ENCODE measurements at places on chromosomes 2 and 18.

- no peak for DNase-seq
Measured at GRCh38 chr2:190970160-190970559, 43.8 kb downstream of the STAT1 start.

DNA sequence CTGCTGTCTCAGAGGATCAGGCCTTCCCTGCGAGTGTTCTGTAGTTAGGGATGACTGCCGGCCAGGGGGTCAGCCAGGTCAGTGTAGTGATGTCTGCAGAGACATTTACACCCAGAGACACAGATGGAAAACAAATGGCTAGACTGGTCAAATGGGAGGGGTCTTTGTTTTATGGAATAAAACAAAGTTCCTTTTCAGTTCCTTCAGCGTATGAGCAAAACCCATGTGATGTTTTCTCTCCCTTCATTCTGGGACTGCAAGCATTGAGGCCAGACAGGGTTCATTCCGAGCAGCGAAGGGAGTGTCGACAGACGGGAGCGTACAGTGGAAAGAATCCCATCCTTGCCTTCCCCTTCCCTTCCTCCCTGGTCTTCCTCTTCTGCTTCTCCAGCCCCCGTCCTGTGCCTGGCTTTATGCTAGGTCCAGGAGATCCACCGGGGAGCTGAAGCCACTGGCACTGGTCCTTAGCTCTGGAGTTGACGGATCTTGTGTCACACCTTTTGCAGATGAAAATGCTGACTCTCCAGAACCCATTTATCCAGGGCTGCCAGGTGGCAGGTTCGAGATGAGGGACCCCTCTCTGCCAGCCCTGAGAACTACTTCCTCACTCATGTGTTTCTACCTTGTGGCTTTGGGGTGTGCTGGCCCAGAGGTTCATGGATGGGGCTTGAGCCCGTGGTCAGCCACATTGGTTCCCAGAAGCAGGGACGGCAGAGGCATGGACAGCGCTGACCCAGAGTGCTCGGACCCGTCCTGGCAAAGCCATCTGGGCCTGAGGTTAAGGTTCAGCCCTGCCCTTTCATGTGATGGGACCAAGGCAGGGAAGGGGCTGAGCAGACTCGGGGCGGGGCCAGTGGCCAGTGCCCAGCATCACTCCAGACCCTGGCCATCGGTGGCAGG lies 24.2 kb downstream of the ITGB1BP1 start:
- DNase-seq, result no peak

GRCh38 chr2:189599245-189599644 lies 18.7 kb upstream of the SLC40A1 start:
- no peak for DNase-seq

GRCh38 chr2:212905640-212906201 lies 245.7 kb downstream of the IKZF2 start:
- DNase-seq, result no peak

DNA sequence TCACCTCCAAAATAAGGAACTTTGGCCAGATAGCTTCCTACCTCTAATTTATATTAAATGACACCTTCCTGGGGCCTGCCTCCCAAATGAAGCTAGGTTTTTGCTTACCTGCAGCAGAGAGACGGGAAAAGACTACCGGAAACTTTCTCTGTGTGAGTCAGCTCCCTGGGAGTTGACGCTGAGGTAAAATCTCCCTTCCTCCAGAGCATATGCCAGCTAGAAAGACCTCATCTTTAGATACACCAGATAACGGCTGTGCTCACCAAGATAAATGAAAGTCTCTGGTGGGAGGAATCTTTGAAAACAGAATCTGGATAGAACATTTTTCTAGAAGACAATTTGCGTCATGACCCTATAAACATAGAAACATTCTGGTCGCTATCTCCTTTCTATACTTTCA lies 99.7 kb upstream of the RFX8 start:
- DNase-seq, result no peak

- no peak for DNase-seq
Measured at GRCh38 chr2:113079131-113079530, 11.4 kb downstream of the IL1F10 start.

GRCh38 chr2:9169349-9170107 lies 37.1 kb upstream of the ASAP2 start:
- DNase-seq, result no peak

DNA sequence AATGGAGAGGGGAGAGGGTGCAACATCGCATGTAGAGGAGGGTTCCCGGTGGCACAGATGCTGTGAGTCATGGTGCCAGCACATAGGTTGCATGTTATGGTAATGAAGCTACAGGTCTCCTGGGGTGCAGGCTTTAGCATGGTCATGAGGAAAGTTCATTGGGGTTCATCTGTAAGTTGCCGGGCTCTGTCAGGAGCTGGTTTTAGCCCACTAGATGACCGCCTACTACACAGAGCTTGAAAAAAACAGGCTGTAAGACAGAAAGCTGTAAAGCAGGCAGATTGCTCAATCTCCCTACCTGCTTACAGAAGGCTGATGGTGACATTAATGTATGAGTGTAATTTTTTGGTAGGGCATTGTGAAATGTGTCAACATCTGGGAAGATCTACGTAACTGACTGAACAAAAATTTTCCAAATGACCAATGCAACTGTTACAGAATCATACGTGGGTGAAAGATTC lies 23.9 kb downstream of the DYSF start:
- DNase-seq, result no peak

- DNase-seq, result no peak
Measured at GRCh38 chr2:239164335-239164871, 236.4 kb downstream of the HDAC4 start.

DNA sequence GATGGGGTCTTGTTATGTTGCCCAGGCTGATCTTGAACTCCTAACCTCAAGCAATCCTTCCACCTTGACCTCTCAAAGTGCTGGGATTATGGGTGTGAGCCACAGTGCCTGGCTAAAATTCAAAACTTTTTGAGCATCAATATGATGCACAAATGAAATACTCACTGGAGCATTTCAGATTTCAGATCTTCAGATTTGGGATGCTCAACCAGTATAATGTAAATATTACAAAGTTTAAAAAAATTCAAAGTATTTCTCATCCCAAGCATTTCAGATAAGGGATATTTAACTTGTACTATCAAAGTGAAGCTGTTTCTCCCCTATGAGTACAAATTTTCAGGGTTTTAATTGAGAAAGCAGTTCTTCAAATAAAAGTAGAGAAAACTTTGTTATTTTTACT lies 164.1 kb upstream of the CCDC68 start:
- no peak for DNase-seq

DNA sequence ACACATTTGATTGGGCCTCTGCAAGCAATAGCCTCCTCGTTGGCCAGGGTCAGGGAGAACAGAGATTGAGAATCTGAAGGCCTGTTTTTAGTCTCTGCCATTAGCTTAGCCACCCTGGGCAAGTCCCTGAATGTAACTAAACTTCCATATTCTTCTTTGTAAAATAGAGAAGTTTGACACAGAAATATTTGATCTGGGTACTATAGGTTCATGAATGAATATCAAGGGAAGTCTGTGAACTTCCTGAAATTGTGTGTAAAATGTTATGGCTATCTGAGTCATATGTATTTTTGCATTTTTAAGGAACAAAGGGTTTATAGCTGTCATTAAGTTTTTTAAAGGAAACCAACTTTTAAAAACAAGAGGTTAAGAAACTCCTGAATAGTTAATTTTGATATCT lies 23.2 kb downstream of the RND3 start:
- DNase-seq, result no peak

DNA sequence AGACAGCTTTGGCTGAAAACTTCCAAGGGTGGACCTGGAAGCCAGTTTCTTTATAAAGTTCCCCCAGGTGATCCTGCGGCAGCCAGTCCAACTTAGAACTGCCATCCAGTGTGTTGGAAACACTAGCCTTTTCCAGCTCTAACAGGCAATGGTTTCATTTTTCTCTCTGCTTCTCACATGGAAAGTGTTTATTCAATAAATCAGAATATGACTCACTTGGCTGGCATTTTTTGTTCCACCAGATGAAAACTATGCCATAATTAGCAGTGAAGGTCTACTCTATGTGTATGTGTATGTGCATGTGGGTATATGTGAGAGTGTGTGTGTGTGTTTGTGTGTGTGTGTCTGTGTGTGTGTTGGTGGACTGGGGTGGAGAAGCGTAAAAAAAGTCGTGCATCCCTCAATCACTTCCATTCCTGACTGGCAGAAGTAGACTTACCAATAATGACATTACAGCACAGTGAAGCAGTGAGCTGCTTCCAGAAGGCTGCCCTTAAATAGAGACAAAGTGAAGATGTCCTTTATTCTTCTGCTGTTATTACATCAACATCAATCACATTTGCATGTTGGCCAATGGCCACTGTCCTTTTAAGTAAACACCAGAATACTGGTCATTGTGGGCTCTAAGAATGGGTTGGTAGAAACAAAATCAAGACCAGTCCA lies 90.9 kb upstream of the SETBP1 start:
- DNase-seq, result no peak

- no peak for DNase-seq
Measured at GRCh38 chr2:12928775-12929401, 212.2 kb downstream of the TRIB2 start.

DNA sequence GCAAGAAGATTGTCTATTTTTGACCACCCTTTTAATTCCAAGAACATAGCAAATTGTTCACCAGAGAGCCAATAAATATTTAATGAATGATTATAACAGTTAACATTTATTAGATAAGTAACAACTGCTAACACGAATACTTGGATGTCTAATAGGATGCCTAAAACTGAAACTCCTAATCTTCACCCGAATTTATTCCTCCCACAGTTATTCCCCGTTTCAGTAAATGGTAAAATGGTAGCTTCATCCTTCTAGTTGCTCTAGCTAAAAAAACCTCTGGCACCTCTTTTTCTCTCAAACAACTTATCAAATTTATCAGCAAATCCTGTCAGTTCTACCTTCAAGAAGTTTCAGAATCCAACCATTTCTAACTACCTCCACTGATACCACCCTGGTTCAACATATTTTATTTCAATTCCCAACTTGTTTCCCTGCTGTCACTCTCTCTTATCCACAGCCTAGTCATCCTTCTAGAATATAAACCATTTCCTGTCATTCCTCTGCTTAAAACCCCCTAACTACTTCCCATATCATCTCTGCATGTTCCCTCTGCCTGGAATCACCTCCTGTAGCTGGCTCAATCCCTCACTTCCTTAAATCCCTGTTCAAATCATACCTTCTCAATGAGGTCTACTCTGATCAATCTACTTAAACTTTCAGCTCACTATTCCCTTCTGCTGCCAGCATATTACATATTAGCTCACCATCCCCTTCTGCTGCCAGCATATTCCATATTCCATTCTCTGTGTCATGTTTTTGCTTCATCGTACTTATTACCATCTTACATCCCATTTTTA lies 93.8 kb downstream of the ROCK2 start:
- no peak for DNase-seq

DNA sequence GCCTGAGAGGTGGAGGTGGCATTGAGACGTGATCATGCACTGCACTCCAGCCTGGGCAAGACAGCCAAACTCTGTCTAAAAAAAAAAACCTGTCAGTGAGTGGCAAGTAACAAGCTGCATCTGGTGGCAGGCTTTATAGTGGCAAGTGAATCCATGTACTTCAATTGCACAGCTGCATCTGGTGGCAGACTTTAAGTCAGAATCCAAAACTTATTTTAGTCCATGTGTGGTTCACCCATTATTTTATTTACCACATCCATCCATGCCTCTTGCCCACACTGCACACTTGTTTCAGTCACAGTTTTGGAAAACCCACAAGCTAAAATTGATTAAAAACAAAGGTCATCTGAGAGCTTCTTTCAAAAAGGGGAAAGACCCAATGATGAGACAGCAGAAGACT lies 1636.4 kb upstream of the NXPH2 start:
- no peak for DNase-seq

- DNase-seq, result no peak
Measured at GRCh38 chr18:78558948-78559347, 420.7 kb upstream of the SALL3 start.

DNA sequence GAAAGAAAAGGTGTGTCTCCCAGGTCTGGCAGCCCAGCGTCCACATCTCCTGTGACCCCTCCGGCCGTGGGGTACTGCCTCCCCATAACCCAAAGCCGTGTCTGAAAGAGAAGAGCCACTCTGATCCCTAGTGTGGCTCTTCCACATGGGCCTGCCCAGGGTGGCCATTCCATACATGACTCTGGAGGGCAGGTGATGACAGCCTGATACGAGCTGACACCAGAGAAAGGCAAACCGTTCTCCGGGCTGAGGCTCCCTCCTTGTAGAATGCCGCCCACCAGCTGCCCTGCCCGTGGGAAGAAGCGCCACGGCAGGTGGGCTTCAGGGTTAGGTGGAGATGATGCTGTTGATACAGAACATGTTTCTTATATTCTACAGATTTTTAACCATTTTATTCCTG lies 451.6 kb upstream of the SALL3 start:
- no peak for DNase-seq

DNA sequence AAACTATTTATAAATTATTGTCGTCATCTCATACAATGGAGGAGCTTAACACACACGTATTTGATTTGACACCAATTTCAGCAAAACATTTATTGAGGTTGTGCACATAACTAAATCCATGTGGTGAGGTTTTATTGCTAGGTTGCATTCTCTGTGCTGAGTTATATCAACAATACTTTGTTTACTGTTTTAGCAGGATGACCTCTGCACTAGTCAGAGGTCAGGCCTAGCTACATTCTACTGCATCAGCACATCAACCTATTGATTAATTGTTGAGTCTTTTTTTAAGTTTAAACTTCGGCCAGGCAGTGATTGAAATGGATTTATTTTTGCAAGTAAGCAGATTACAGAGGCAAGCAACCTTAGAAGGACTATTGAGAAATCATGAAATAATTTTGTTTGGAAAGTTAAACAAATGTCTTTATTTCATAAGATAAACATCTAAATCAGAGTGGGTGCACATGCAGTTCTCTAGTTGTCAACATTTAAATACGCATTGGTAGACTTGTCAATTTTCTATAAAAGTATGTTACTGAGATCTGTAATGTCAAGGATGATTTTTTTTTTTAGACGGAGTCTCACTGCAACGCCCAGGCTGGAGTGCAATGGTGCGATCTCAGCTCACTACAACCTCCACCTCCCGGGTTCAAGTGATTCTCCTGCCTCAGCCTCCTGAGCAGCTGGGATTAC lies 75.2 kb upstream of the CD28 start:
- no peak for DNase-seq

- DNase-seq, result no peak
Measured at GRCh38 chr2:219907011-219907365, 279.6 kb downstream of the SLC4A3 start.

DNA sequence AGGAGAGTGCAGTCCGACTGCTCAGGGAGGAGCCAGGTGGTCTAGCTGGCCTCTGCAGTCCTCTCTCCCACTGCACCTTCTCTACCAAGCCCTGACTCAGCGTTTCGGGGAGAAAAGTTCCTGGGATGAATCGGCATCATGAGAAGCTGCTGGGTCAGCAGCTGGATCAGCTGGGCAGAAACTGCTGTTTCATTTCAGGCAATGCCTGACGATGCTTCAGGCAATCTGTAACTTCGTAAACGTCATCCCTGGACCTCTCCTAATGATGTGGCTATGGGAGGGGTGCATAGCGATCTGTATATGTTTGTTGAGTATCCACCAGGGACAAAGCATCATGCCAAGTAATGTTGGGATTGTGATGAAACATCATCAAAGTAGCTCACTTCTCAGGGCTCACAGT lies 20.7 kb downstream of the LIPG start:
- DNase-seq, result no peak

- DNase-seq, result no peak
Measured at GRCh38 chr2:221635949-221636348, 63.8 kb upstream of the EPHA4 start.

- DNase-seq, result no peak
Measured at GRCh38 chr18:62781893-62782292, 66.6 kb downstream of the PHLPP1 start.

GRCh38 chr18:79315596-79315995 lies 80.1 kb upstream of the NFATC1 start:
- no peak for DNase-seq

GRCh38 chr2:181104512-181105115 lies 124.2 kb downstream of the UBE2E3 start:
- DNase-seq, result peak; percentile 67

GRCh38 chr18:58792086-58792485 lies 72.6 kb upstream of the ZNF532 start:
- no peak for DNase-seq

All from G401 (cell line).